Right cardiac atrium (tissue), 5 donors: ENCODE measurements at places on chromosomes 4 and X. TPM values are rescaled to one million over a fixed set of nuclear protein-coding genes. Genes with fewer than 3 reads are reported as not detected.

GRCh38 chr4:187084701-187085100 lies 361.0 kb upstream of the FAT1 start:
- no peak for DNase-seq

- no peak for DNase-seq
Observed at GRCh38 chr4:63717384-63717783, 691.9 kb downstream of the TECRL start.

The COMMD8 gene
- total RNA-seq, result 20.0 TPM

- DNase-seq, result no peak
Observed at GRCh38 chr4:5884796-5885195, 8.1 kb downstream of the CRMP1 start.
